ENCODE measurements at places on chromosomes 4 and X. TPM values are rescaled to one million over a fixed set of nuclear protein-coding genes. Genes with fewer than 3 reads are reported as not detected.

DNA sequence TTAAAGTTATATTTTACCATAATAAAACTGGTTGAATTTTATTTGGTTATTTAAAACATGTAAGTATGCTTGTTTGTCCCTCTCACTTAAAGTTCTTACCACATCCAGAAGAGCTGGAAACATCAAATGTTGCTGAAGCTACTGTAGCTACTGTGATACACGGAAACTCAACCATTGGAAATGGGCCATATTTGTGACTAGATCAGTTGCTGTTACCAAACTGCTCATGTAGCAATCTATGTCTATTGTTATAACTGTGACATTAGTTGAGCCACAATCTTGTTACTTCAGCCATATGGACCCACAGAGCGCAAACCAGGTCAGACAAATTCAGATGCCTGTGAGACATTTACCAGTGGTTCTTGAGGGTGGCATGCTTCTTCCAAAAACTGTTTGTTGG is 41.6 kb downstream of the NDNF start:
- no peak overlapping the region for H3K4me3 ChIP-seq
- H3K27ac ChIP-seq: no peak overlapping the region
- H3K4me1 ChIP-seq: no peaks in the 10 kb centered on the region
- DNase-seq: no peak

DNA sequence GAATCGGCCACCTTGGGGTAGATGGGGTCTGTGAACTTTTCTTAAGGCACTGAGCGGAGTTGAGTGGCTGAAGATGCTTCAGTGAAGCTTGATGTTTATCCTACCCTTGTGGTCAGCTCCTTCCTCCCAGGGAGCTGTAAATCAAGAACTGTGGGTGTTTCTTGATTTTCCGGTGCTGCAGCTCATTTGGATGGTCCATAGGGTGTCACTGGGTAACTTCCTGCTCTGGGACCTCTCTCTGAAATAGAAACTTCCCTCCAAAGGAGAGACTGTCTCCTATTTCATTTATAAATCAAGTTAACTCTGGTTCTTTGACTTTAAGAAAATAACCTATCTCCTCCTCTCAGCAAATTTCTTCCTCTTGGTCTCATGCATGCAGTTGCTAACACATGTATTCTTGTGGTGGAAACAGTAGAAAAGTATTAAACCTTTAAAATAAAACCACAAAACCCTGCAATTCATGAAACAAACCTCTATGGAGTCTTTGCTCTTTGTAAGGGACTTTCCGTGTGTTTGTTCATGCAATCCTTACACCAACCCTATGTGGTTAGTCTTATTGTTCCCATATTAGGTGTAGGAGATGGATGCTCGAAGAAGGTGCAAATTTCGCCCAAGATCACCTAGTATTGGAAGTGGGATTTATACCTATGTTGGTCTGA is 110.3 kb downstream of the SHROOM3 start:
- no peak for DNase-seq
- H3K4me1 ChIP-seq: no peaks in the 10 kb centered on the region
- no peak overlapping the region for H3K4me3 ChIP-seq
- no peaks in the 10 kb centered on the region for H3K36me3 ChIP-seq

DNA sequence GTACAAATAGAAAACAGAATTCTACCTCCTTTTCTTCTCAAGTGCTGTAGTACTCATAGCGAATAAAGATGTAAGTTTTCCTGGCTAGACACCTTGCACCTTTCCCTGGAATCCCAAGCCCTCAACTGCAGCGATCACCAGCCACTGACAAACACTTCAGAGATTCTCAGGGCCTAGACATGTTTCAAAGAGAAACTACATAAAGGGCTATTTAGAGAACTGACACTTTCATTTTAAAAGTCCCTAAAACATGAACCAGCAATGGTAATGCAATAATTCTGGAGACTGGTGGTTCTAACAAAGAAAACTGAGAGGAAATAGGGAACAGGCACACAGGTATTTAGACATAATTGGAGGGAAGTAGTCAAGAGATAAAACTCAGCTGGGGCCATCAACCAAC is 35.7 kb downstream of the FANCB start:
- no peak for DNase-seq
- H3K4me3 ChIP-seq: no peak overlapping the region
- H3K27me3 ChIP-seq: no peaks in the 10 kb centered on the region
- H3K27ac ChIP-seq: no peak overlapping the region
- no peaks in the 10 kb centered on the region for H3K4me1 ChIP-seq
- H3K36me3 ChIP-seq: peaks cover 40% of the 10 kb centered on the region

DNA sequence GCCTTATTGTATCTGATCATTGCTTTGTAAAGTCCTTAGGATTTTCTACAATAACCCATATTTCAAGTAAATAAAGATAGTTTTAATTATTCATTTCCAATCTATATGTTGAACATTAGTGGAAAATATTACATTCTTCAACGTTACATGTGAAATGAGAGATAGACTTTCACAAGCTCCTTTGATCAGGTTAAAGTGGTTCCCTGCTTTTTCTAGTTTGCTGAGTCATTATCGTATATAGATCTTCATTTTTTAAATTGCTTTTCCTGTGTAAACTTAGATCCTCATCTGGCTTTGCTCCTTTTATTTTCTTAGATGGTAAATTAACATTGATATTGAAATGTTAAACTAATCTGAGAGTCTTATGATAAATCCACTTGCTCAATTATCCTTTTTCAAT is 599.0 kb downstream of the TRAM1L1 start:
- no peaks in the 10 kb centered on the region for H3K4me1 ChIP-seq
- H3K4me3 ChIP-seq: no peak overlapping the region
- no peaks in the 10 kb centered on the region for H3K27me3 ChIP-seq
- DNase-seq: no peak
- no peak overlapping the region for H3K27ac ChIP-seq
- no peaks in the 10 kb centered on the region for H3K36me3 ChIP-seq

The PRDM8 gene
- 0.07 TPM for total RNA-seq

The CC2D2A gene
- 1.7 TPM for total RNA-seq

DNA sequence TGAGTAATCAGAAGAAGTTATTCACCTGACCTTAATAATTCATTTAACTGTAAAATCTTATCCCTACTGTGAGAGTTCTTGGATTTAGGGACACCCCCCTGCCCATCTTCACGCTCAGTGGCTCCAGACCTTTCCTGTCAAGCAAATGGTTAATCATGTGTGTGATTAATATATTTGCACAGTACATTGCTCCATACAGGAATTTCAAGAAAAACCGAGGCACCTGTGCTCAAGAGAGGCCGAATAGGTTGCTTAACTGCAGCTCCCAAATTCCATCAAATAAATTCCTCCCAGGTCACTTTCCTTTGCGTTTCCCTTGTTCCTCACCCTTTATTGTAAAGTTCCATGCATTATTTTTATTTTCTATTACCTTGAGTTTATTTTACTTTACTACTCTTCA is 119.5 kb downstream of the STOX2 start:
- peaks cover 9% of the 10 kb centered on the region for H3K27me3 ChIP-seq
- DNase-seq: no peak
- H3K27ac ChIP-seq: no peak overlapping the region
- H3K4me1 ChIP-seq: no peaks in the 10 kb centered on the region
- no peak overlapping the region for H3K4me3 ChIP-seq

- H3K27ac ChIP-seq: no peak overlapping the region
- no peak overlapping the region for H3K4me3 ChIP-seq
- H3K4me1 ChIP-seq: no peaks in the 10 kb centered on the region
- no peaks in the 10 kb centered on the region for H3K27me3 ChIP-seq
- no peak for DNase-seq
- no peaks in the 10 kb centered on the region for H3K36me3 ChIP-seq
Observed at GRCh38 chrX:42093756-42094155, 170.4 kb upstream of the CASK start.

- H3K4me3 ChIP-seq: no peak overlapping the region
- H3K27me3 ChIP-seq: no peaks in the 10 kb centered on the region
- DNase-seq: peak; percentile 2
- no peak overlapping the region for H3K27ac ChIP-seq
- no peaks in the 10 kb centered on the region for H3K4me1 ChIP-seq
Observed at GRCh38 chrX:133434197-133434820, 19.0 kb upstream of the GPC4 start.

DNA sequence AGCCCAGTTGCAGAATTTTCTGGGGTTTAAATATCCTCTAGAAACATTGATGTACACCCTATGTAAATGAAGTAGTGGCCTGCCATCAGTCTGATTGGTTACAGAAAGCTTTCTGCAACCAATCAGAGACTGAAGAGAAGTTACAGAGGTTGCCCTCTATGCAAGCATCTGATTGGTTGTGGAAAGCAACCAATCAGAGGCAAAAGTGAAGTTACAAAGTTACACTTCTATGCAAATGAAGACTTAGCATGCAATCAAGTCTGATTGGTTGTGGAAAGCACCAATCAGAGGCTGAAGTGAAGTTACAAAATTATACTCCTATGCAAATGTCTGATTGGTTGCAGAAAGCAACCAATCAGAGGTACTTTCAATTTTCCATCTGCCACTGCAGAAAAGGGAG is 51.9 kb upstream of the USP9X start:
- H3K4me3 ChIP-seq: no peak overlapping the region
- no peaks in the 10 kb centered on the region for H3K4me1 ChIP-seq
- no peak for DNase-seq
- H3K36me3 ChIP-seq: no peaks in the 10 kb centered on the region

The FGFBP2 gene
- total RNA-seq: not detected

The S100P gene
- total RNA-seq: 16.8 TPM

The FGB gene
- total RNA-seq: 1.9 TPM

DNA sequence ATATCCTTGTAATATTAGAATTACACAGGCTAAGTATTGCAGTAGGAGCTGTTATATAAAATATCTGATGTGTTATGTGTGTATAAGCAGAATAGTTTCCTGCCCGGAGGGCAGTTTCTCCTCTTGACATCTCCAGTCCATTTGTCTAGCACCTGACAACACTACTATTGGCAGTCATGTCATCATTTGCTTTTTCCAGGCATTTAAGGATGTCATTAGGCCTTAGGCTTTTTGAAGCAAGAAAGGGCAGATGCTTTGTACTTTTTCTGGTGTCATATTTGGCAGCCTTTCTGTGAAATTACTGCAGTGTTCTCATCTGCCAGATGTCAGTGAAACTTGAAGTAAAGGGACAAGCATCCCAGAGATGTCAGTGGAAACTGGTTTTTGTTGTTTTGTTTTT is 2017.6 kb upstream of the IGFBP7 start:
- no peaks in the 10 kb centered on the region for H3K4me1 ChIP-seq
- DNase-seq: no peak
- no peak overlapping the region for H3K27ac ChIP-seq

The NDUFA1 gene
- total RNA-seq: 169 TPM

DNA sequence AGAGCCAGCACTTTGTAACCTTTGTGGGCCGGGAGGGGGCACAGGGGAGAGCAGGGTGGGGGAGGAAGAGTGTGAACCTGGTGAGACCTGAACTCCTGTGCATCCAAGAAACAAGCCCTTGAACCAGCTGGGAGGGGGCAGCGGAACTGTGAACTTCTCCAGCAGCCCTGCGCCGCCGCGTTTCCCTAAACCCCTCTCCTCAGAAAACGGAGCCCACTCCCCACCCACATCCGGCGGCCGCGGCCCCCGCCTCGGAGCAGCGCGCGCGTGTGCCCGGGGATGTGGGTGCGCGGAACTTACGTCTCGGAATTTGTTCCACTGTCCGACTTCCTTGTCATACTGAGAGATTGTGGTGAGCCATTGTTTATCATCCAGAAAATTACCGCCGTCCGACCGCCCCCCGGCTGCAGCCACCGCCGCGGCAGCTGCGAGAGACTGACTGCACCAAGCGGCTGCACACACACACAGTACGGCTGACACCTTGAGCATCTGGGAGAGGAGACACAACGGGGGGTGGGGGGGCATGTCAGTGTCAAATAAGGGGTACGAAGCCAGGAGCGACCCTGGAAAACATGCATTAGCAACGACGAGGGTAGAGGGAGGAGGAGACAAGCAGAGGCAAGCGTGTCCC is 494 bp downstream of the SPOCK3 start:
- DNase-seq: no peak
- no peaks in the 10 kb centered on the region for H3K36me3 ChIP-seq
- H3K4me3 ChIP-seq: no peak overlapping the region
- no peaks in the 10 kb centered on the region for H3K4me1 ChIP-seq
- H3K27me3 ChIP-seq: no peaks in the 10 kb centered on the region

GRCh38 chr4:1583051-1583785 is 100.9 kb downstream of the FAM53A start:
- H3K36me3 ChIP-seq: no peaks in the 10 kb centered on the region
- H3K27ac ChIP-seq: no peak overlapping the region
- no peak for DNase-seq
- H3K4me1 ChIP-seq: peaks cover 37% of the 10 kb centered on the region

The TXK gene
- 0.40 TPM for total RNA-seq

- no peaks in the 10 kb centered on the region for H3K4me1 ChIP-seq
- H3K27ac ChIP-seq: no peak overlapping the region
- no peak for DNase-seq
- H3K36me3 ChIP-seq: no peaks in the 10 kb centered on the region
Observed at GRCh38 chrX:118963159-118963558, 11.3 kb upstream of the LONRF3 start.

- no peaks in the 10 kb centered on the region for H3K36me3 ChIP-seq
- no peaks in the 10 kb centered on the region for H3K4me1 ChIP-seq
- H3K4me3 ChIP-seq: no peak within 1 kb of the TSS
Observed at GRCh38 chrX:103776546-103776945, at the start of gene PLP1. Gene PLP1 (plus strand): TSS chrX:103776840. CDS start chrX:103776996, 156 bp downstream.

The PASD1 gene
- 10.5 TPM for total RNA-seq

The SRPX2 gene
- total RNA-seq: not detected

DNA sequence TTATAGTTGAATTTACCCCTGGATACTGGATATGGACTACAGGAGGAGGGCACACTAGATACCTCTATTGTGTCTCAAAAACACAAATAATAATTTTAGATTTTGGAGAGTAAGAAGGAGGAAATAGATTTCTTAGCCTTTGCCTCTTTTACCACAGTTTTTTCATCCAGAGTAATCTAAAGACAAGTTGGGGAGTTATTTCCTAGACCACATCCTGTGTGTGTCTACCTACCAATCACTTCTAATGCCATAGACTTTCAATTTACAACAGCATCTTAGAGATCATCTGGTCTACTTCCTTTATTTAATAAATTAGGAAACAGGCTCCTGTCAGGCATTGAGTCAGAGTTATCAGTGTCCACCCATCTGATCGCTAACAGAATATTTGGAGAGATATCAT is 191.5 kb downstream of the EDA start:
- H3K27ac ChIP-seq: no peak overlapping the region
- H3K27me3 ChIP-seq: no peaks in the 10 kb centered on the region
- no peak overlapping the region for H3K4me3 ChIP-seq
- DNase-seq: no peak
- no peaks in the 10 kb centered on the region for H3K36me3 ChIP-seq

GRCh38 chr4:170476351-170476750 is 386.6 kb upstream of the AADAT start:
- no peak overlapping the region for H3K4me3 ChIP-seq
- no peaks in the 10 kb centered on the region for H3K27me3 ChIP-seq
- H3K4me1 ChIP-seq: no peaks in the 10 kb centered on the region
- H3K27ac ChIP-seq: no peak overlapping the region
- H3K36me3 ChIP-seq: no peaks in the 10 kb centered on the region
- DNase-seq: no peak

The MAN2B2 gene
- total RNA-seq: 8.5 TPM

GRCh38 chr4:109321232-109321631 is 18.8 kb upstream of the COL25A1 start:
- H3K36me3 ChIP-seq: no peaks in the 10 kb centered on the region
- H3K27ac ChIP-seq: no peak overlapping the region
- H3K4me3 ChIP-seq: no peak overlapping the region
- no peak for DNase-seq
- no peaks in the 10 kb centered on the region for H3K27me3 ChIP-seq

- no peaks in the 10 kb centered on the region for H3K27me3 ChIP-seq
- H3K4me3 ChIP-seq: no peak overlapping the region
- no peak overlapping the region for H3K27ac ChIP-seq
- no peak for DNase-seq
- H3K4me1 ChIP-seq: peaks cover 24% of the 10 kb centered on the region
- no peaks in the 10 kb centered on the region for H3K36me3 ChIP-seq
Observed at GRCh38 chr4:78689700-78690323, 86.3 kb upstream of the BMP2K start.

The NOCT gene
- total RNA-seq: 24.1 TPM

GRCh38 chrX:30892591-30892990 is 3.5 kb upstream of the TAB3 start:
- no peak overlapping the region for H3K27ac ChIP-seq
- DNase-seq: no peak
